CD4-positive, alpha-beta T cell (primary cell): ENCODE measurements at places on chromosomes 6 and 20.
A peak's percentile ranks its signal among the peaks of the same experiment; 100 is the strongest.

- no peak for DNase-seq
These were observed 526.1 kb downstream of the CDH26 start for GRCh38 chr20:60484316-60484715.

- DNase-seq: no peak
These were observed 169.0 kb upstream of the PRDM1 start for GRCh38 chr6:105917038-105917695.

DNA sequence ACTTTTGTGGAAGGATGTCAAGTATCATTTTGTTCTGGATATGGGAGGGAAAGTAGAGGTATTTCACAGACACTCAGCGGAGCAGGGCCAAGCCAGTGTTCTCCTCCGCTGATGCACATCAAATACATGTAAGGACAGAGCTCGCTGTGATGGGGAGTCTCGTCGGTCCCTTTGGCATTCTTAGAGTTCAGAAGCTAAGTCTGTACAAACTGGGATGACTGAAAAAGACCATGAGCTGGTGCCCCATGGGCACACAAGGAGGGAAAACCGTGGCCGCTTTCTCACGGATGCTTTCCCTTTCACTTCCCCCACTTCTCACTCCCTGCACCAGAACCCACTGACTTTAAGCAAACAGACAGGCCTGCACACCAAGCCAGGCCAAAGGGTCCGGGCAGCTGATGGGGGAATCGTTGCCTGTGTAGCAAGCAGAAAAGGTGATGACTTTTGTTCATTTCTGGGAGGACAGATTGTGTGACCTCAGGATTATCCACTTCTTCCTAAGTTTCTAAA is 27.7 kb upstream of the MPC1 start:
- no peak for DNase-seq

GRCh38 chr6:164756723-164757122 is 552.7 kb downstream of the C6orf118 start:
- DNase-seq: no peak

GRCh38 chr6:7234547-7234946 is 78.5 kb downstream of the SSR1 start:
- no peak for DNase-seq

GRCh38 chr6:39937686-39938333 is 3.5 kb upstream of the MOCS1 start:
- DNase-seq: no peak

GRCh38 chr6:107862383-107862782 is 38.3 kb upstream of the SCML4 start:
- no peak for DNase-seq

- no peak for DNase-seq
These were observed 5.9 kb upstream of the OR14J1 start for GRCh38 chr6:29295623-29296022.

DNA sequence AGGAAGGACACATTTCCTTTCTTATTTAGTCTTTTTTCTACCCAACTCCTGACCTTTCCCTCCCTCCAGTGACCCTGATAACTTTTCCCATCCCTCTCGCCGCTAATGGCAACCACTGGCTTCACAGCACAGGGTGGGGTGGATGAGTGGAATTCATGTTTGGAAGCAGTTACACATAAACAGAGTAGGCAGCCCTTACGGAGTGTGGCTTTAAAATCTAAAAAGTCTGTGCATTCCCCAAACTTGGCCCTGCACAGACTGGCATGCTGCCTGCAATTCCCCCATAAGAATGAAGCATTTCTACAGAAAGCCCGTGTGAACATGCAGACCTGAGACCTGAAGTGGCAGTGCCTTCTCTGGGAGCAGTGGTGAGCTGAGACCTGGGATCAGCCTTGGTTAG is 275.9 kb upstream of the PRND start:
- no peak for DNase-seq

- DNase-seq: peak; percentile 28
These were observed 215.0 kb upstream of the PLCB4 start for GRCh38 chr20:8853805-8854338.

DNA sequence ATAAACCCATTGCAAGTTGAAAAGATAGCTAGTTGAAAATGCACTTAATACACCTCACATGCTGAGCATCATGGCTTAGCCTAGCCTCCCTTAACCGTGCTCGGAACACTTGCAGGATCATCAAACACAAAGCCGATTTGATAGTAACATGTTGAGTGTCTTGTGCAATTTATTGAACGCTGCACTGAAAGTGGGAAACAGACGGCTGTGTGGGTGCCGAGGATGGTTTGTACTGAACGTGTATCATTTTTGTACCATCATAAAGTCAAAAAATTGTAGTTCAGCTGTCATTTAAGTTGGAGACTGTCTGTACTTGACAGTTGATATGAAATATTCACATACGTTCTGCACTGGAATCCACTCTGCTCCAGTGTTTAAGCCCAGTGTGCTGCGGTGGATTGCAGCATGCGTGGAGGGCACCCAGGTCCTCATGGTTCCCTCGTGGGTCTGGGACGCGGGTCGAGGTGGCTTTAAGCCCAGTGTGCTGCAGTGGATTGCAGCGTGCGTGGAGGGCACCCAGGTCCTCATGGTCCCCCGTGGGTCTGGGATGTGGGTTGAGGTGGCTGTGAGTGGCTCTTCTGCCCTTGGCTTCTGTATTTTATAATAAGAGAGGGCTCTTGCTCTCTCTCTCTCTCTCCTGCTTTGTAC is 77.0 kb downstream of the CDH4 start:
- DNase-seq: no peak

- DNase-seq: no peak
These were observed 97.2 kb downstream of the DACT2 start for GRCh38 chr6:168222115-168223043.

DNA sequence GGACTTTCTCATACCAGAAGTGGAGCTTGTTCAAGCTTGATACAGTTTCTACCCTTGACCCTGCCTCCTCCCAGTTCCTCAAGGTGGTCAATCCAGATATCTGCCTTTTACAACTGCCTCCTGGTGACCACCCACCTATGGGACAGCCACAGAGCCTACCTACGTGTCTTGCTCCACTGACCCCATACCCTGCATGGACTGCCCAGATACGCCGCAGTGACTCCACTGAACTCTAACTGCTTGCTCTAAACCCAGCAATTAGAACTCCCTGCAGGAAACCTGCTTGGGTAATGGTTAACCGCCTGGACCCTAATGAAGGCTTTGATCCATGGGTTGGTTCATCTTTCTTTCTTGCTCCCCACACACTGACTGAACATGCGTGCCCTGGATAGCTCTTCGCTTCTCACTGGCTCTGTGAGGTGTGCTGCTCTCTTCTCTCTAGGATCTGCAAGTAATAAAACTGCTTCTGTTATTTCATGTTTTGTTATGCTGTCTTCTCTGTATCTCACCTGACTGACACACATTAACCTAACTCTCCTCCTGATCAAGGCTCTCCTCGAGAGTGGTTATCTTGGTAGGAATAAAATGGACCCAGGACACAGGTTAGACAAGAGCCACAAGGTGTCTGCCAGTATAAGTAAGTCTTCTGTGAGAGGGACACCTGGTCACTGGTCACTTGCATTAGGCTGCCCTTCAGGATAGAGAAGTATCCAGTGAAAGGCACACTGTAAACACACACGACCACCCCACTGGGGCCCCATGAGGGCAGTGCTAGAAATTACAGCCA is 79.2 kb downstream of the CHD6 start:
- DNase-seq: no peak

- no peak for DNase-seq
These were observed 52.8 kb downstream of the FOXC1 start for GRCh38 chr6:1662534-1662933.

DNA sequence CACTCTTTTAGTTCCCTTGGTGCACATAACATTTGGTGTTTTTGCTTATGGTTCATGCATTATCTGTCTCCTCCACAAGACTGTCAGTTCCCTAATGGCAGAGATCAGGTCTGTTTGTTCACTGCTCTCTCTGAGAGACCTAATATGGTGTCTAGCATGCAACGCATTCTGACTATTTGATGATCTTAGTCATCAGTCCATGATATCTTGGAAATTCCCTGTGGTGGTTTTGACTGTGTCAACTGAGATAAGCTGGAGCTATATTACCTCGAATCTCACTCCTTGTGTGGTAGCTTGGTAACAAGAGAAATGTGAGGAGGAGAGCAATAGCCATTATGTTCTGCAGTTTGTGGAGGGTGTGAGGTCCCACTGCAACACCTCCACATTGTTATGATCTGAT is 229.8 kb downstream of the FRK start:
- no peak for DNase-seq

- DNase-seq: no peak
These were observed 117.1 kb upstream of the PRND start for GRCh38 chr20:4604580-4604979.

GRCh38 chr6:28277746-28278145 is 3.6 kb upstream of the PGBD1 start:
- DNase-seq: no peak

GRCh38 chr20:22348010-22348409 is 236.4 kb downstream of the FOXA2 start:
- DNase-seq: no peak

- DNase-seq: no peak
These were observed 35.0 kb downstream of the MYLK4 start for GRCh38 chr6:2715737-2716136.

DNA sequence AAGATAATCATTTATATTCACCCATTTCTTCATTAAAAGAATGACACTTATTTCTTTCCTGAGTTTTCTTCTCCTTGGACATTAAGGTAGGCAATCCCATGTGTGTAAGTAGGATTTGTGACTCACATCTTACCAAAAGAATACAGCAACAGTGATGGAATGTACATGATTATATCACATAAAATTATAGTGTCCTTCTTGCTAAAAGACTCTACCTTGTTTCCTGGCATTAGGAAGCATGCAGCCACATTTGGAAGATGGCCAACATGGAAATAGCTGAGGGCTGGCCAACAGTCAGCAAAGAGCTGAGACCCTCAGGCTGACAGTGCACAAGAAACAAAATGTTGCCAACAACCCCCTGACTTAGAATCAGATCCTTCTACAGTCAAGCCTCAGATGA is 327.9 kb upstream of the MARCKS start:
- no peak for DNase-seq

GRCh38 chr6:22222469-22222868 is 74.4 kb downstream of the PRL start:
- no peak for DNase-seq

DNA sequence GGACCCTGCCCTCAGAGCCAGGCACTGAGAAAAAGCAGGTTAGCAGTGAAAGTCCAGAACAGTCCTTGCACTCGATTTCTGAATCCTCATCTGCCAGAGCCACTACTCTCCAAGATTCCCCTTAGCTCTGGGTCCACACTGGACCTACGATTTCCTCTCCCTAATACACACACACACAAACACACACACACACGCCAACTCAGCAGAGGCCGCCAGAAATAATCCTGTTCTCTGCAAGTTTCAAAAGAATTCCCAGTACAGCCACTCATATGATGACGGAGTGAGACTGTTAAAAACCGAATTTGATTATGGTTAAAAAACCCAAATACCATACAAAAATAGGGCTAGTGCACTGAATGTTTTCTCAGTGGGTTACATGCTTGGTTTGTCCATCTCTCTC is 90.8 kb downstream of the GMPR start:
- no peak for DNase-seq

DNA sequence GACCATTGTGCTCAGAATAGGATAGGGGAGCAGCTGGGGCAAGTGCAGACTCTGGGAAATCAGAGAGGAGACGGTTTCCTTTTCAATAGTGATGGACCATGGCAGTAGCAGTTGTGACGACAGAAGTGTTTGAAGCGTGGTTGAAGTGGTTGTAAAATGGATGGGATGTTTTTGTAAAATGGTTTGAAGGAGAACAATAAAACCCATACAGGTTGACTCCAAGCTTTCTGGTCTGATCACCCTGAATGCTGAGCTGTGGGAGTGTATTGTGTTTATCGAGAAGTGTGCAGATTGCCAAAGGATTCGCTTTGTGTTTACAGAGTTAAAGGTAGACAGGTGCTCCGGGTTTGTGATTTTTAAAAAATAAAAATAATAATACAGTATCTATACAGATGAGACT is 255.2 kb upstream of the SULF2 start:
- no peak for DNase-seq

GRCh38 chr20:16459019-16459700 is 114.1 kb downstream of the KIF16B start:
- no peak for DNase-seq

DNA sequence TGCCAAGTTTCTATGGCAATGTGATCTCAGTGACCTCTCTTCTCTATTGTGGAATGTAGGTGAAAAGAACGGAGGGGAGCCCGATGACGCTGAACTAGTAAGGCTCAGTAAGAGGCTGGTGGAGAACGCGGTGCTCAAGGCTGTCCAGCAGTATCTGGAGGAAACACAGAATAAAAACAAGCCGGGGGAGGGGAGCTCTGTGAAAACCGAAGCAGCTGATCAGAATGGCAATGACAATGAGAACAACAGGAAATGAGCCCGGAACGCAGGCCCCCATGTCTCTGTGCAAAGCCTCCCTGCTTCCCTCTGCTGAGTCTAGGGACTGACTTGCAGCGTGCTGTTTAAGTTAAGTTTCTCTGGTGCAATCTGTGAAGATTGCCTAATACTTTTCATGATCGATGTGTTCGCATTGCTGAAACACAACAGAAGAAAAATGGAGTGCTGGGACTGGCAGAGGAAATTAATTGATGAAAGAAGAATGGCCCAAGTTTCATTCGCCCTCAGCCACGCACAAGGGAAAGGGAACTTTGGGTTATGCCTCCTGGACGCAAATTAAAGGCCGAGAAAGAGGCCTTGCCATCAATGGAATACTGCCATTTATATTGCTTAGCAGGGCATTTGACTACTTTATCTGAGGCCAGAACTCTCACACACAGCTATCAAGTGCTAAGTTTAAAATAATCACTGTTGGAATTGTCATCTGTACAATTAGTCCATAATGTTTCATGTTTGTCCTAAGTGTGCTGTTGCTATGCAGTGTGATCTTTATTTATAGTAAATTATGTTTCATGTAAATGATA is 146.4 kb downstream of the AKAP7 start:
- peak; percentile 75 for DNase-seq

DNA sequence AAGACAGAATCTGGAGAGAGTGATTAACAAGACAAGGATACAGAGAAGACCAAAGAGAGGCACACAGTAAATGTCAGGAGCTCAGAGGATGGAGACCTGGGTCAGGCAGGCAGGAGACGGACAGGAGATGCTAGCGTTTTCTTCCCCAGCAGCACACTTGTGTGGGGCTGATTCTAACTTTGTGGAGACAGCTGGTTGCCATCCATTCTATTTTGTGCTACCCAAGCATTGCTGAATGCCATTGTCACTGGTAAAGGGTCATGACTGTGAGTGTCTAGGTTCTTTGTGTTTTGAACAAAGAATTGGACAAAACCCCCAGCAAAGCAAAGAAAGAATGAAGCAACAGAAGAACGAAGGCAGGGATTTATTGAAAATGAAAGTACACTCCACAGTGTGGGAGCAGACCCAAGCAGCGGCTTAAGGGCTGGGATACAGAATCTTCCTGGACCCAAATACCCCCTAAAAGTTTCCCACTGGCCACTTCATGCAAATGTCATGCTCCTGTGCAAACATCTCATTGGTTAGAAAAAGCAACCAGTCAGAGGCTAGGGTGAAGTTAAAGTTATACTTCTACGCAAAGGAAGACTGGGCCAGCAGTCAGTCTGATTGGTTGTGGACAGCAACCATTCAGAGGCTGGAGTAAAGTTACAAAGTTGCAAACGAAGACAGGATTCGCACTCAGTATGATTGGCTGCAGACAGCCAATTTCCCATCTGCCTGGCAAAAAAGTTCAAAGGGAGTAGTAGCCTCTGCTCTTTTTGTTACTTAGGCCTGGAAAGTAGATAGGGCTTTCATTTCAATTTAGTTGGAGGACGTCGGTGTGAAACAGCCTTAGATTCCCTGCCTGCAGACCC is 17.5 kb downstream of the PTK7 start:
- DNase-seq: no peak
